ENCODE measurements at places on chromosomes 12 and 14.

GRCh38 chr12:12019881-12020280 is 50.9 kb upstream of the BCL2L14 start:
- DNase-seq = no peak

- DNase-seq = no peak
Observed at GRCh38 chr12:132605892-132606291, 4.5 kb downstream of the LRCOL1 start.

- DNase-seq = no peak
Observed at GRCh38 chr12:48142818-48143674, 14.3 kb downstream of the ASB8 start.

DNA sequence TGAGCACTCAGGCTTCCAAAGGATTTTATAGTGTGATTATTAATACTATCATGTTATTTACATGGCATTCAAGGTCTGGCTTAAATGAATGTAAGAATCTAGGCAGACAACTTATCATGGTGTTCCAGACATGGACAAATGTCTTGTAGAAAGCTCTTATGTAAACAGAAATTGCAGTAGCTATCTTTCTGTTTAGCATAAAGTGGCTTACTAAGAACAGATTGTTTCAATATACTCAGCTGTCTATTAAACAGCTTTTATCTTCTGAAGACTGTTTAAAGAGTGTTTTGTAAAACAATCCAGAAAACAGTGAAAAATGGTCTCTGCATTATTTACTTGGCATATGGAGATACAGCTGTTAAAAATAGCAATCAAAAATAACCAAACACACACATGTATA is 1061.8 kb upstream of the SEL1L start:
- DNase-seq = no peak

DNA sequence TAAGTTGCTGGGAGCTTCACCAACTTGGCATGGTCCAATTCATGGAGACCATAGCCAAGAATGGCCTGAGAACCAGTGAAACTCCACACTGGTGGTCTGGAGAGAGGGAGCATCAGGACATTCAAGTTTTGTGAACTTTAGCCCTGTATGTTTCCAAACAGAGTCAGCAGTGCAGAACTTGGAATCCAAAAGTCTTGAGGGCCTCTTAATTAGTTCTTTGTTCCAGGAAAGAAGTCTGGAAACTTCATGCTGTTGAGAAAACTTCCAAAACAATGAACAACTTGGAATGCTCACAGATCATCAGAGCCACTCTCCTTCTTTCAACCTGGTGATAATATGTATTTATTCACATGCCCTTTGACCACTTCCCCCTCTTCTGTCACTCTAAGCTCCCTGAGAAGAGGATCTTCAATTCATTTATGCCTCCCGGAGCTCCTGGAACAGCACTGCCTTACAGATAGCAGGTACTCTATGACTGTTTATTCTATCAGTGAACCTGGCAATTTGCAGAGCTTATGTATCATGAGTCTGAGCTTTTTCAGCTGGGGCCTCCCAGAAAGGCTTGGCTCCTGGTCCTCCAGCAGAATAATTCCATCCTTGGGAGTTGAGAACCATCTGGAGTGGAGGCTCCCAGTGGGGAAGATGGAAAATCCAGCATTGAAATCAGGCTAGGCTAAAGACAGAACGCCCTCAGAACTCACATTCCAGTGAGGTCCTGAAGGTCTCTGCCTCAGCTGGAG is 191.4 kb downstream of the KTN1 start:
- DNase-seq = no peak

DNA sequence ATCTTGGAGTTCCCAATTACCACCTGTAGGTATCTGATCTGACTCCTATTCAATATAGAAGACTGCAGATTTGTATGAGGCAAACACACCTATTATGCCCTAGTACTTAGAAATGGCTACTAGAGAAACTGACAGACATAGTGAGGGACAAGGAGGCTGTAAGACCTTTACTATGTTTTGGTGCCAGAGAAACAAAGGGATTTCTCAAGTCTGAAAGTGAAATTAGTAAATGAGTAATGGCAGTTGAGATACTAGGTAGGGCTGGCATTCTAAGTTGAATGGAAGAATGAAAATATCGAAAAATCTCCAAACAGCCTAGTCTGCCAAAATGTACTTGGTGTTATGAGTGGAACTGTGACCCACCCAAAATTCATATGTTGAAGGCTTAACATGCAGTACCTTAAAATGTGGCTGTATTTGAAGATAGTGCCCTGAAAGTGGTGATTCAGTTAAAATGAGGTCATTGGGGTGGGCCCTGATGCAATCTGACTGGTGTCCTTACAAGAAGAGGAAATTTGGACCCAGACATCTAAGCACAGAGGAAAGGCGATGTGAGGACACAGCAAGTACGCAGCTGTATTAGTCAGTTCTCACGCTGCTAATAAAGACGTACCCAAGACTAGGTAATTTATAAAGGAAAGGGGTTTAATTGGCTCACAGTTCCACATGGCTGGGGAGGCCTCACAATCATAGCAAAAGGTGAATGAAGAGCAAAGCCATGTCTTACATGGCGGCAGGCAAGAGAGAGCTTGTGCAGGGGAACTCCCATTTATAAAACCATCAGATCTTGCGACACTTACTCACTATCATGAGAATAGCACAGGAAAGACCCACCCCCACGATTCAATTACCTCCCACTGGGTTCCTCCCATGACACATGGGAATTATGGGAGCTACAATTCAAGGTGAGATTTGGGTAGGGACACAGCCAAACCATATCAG is 127.0 kb downstream of the APAF1 start:
- no peak for DNase-seq

DNA sequence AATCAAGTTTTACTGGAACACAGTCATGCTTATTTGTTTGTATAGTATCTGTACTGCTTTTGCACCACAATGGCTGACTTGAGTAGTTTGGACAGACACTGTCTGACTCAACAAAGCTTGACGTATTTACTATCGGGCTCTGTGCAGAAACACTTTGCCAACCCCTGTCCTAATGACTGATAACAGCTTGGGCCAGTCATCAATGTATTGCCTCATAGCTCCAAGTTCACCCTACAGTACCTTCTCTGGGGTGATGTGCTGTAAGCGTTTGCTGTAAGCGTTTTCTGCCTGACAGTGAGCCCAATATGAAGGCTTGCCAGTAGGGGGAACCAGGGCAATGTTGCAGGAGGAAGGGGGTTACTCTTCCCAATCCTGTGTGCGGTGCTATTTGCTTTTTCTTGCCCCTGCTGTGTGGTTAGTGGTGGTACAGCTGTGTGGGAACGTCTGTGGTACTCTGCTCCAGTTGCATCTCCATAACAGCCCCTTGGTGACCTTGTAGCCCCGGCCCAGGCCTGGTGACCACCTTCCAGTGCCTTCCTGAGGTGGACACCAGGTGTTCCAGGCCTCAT is 5.4 kb upstream of the CCDC177 start:
- DNase-seq = no peak

- DNase-seq = no peak
Observed at GRCh38 chr12:19957308-19958125, 410.8 kb upstream of the PDE3A start.

DNA sequence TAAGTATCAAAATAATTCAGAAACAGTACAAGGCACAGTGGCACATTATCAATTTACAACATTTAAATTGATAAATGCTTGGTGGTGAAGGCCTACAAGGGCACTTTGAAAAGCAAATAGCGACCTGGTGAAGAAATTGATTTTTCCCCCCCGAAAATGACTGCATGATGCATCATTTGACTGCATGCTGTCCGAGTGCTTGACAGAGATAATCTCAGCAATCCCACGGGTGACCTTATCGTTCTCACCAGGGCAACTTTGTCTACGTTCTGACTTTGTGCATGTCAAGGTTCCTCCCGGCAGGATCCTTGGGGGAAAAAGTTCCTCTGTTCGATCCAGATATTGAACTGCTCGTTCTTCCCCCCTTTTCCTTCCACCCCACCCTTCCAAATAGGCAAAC is 384.8 kb downstream of the EGLN3 start:
- no peak for DNase-seq

DNA sequence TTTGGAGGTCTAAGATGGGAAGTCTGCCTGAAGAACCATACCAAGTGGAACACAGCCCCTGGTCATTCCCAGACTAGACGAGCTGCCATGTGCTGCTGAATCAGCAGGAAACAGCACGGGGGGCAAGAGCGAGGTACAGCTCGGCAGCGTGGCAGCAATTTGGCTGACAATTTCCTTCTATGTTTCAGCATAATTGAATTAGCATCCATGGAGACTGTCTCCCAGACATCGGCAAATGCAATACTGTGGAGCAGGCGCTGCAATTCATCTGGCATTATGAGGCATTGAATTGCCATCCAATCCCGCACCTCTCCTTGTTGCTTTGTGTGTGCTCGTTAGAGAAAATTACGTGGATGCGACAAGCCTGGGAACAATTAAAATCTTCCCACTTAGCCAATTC is 46.0 kb upstream of the CCDC60 start:
- DNase-seq = no peak
